ENCODE measurements at places on chromosomes 2 and 18. TPM values are rescaled to one million over a fixed set of nuclear protein-coding genes. Genes with fewer than 3 reads are reported as not detected.

Gene CAPN14
- total RNA-seq, result 0.16 TPM

Gene CNGA3
- 1.6 TPM for total RNA-seq

Gene CSRNP3
- total RNA-seq, result 1.7 TPM

Gene ELOA2
- not detected for total RNA-seq

Gene MROH2A
- total RNA-seq, result not detected

Gene SOCS6
- total RNA-seq, result 47.8 TPM

Gene SLC40A1
- total RNA-seq, result 345 TPM

Gene SLC4A3
- total RNA-seq, result 0.32 TPM

DNA sequence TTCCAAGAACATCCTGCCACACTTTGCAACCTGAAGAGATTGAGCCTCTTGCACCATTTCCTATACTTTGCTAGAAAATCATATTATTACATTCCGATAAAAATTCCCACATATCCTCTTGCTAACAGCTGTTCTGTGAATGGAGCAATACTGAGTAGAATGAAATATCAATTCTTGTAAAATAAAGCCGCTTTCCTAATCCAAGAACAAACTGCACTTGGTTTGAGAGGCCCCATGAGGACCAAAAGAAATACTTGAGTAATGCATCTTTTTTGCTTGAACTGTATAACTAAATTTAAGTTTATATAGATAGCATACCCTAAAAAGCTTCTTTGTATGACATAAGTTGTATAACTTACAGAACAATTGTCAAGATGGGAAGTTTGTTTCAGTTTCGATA lies 632.4 kb upstream of the SLC8A1 start:
- no peak for DNase-seq

GRCh38 chr2:218482651-218483050 lies 63.7 kb downstream of the VIL1 start:
- no peak for DNase-seq

DNA sequence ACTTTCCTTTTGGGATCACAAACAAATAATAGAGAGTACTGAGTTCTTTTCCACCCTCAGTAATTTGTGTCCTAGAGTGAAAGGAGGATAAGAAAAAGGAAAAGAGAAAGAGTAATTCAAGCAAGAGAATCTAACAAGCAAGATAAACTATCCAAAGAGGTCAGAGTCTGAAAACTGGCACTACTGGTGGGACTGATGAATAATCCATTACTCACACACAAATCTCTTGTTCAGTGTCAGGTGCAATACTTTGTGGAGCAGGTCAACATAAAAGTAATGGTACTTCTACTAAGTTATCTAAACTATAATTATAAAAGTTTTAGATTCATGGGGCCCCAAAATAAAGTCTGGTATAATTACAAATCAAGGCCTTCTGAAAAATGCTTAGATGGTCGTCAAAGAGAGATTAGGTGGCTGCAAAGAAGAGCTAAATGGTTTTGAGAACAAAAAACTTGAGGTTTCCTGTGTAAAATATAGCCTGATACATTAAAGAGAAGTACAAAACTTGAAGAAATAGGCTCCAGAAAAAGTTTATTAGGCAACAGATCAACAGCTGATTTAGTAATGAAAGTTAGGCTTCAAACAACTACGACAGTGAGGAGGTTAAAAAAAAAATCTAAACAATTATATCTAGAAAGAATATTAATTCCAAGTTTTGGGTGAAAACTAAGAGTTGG lies 109.4 kb downstream of the BAZ2B start:
- DNase-seq, result no peak

GRCh38 chr2:205717175-205717846 lies 35.0 kb downstream of the NRP2 start:
- DNase-seq, result no peak

DNA sequence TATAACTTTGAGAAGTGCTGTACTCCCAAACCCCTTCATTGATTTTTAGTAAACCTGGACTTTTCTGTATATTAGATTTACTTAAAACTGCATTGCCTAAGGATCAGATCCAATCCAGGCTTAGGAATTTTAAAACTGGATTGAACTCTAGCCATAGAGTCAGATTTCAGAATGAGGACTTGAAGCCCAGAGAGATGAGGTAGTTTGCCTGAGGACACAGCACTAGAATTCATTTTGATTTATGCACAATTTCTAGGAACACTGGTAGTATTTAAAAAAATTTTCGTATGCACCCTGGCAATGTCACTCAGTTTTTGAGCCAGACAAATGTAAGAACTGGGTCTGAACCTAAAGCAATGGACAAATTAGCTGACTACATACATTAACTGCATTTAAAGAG lies 144.9 kb downstream of the KCTD1 start:
- no peak for DNase-seq

DNA sequence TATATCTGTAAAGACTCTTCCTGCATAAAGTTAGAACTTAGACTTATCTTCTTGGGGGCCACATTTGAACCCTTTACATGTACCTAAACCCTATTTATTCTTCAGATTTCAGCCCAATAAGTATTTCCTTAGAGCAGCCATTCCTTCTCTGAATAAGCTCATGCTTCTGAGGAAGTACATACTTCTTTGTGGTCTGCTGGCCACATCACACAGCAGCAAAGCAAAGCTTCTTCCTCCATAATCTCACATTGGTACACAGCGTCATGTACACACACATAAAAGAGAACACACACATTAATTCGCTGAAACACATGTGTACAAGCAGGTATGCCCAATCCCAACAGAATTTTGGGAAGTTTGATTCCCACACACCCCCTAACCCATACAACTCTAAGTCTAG lies 331.0 kb downstream of the CDH2 start:
- DNase-seq, result no peak

- peak; percentile 79 for DNase-seq
Observed at GRCh38 chr18:61581578-61582201, 248.5 kb downstream of the CDH20 start.

- DNase-seq, result no peak
Observed at GRCh38 chr2:246489-247144, 17.2 kb downstream of the SH3YL1 start.

- DNase-seq, result no peak
Observed at GRCh38 chr2:236862526-236862925, 223.2 kb upstream of the COPS8 start.

GRCh38 chr2:41993435-41993925 lies 54.3 kb upstream of the PKDCC start:
- DNase-seq, result no peak

DNA sequence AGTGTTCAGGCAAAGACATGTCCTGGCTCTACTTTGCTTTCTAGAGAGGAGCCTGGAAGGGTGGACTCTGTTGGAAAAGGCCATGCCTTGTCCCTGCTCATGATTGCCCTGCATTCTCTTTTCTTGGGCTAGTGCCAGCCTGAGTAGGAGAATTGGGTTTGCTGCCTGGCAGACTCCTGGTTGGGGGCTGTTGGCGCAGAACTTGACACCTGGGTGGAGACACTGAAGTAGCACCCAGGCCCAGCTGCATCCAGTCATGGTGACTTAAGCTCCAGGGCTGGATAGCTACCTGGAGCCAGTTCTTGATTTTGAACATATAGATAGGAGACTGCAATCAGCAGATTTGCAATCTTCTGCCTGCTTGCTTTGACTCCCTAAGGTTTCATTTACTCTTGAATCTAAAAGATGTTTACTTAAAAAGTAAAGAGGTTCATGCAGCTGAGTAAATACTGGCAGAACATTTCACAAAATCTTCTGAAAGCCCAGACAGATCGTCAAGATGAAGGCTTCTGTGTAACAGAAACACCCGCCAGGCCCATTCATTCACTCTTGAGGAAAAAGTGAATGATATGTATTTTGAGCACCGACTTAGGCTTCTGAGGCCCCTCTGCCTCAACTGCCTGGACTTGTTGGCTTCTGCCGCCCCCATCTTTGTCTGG lies 38.0 kb upstream of the YWHAQ start:
- no peak for DNase-seq

DNA sequence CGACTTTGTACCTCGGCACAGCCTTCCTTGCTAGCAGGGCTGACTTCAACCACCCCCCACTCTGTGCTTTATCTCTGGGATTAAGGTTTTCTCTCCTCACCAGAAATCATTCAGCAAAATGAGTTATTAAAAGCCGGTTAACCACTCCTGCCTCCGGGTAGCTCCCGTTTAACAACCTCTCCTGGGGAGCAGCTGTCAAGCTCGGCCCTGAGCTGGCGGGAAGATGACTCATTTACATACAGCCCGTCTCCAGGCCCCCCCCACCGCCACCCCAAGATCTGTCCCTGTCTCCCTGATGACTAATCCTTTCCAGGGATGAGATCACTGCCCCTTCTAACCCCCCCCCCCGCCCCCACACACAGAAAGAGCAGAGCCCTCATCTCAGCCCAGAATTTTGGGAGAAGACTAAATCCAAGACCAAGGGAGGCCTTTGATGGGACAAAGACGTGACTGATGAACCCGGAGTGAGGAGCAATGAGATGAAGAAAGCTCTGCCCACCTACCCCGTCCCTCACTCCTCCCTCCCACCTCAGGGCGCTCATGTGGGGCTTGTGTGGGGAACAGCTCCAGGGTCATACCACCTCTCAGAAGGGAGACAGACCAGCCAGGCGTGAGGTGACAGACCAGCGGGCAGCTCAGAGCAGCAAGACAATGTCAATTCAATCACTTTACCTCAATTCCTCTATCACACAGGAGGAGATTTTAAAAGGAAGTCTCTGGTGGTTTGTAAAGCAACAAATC lies 131.4 kb downstream of the MSH2 start:
- peak; percentile 24 for DNase-seq

DNA sequence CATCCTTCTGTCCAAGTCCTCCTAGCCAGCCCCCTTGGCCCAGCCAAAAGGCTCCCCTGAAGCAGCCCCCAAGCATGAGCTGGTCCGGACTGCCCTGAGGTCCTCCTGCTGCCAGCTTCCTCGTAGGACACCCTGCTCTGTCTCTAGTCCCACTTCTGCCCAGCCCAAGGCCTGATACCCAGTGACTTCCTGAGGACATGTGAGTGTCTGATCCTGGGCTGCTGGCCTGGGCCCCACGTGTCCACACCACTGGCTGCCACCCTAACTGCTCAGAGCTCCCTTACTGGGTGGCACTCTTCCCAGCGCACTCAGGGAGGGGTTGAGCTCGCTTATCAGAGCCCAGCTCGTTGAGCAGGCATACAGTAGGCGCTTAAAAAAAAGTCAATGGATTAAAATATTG lies 34.4 kb upstream of the PDIA6 start:
- DNase-seq, result no peak

GRCh38 chr18:43606795-43607194 lies 329.5 kb upstream of the SYT4 start:
- no peak for DNase-seq

GRCh38 chr2:86033751-86034692 lies 71.7 kb downstream of the POLR1A start:
- DNase-seq, result no peak

DNA sequence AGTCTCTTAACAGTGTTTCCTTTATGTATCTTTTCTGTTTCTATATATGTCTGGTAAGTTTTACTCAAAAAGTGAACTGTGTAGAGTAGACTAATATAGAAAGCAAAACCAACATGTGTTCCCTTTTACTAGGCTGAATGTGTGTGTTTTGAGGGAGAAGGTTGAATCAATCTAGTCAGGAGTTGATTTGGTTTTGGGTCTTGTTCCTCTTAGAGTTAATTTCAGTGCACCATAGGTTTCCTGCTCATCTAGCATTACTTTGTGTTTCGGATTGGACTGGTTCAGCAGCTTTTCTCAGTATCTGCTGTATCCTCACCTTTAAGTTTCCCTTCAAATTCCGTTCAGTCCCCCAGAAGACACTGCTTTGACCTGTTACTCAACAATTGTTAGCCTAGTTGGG lies 52.0 kb upstream of the TRIM43 start:
- DNase-seq, result no peak

DNA sequence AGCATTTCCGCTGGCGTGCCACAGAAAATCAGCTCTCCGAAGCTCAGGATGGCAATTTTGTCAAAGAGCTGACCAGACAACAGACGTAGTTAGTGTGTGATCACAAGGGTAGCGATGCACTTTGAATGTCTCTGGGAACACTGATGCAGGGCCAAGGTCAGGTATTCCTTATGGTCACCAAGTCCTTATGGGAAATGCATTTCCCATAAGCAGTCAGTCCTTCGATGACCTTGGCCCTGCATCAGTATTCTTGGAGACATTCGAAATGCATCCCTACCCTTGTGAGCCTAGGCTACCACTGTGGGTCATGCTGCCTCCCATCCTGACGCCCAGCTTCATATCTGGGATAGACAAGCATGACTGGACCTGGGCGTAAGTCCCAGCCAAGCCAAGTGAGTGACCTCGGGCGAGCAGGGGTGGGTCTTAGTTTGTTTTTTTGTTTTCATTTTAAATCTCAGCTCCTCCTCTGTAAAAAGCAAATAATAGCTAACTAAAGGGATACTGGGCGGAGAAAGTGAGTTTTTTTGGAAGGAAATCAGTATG lies 13.6 kb downstream of the ABCG5 start:
- no peak for DNase-seq
